ENCODE measurements at places on chromosomes 5 and 9. TPM values are rescaled to one million over a fixed set of nuclear protein-coding genes. Genes with fewer than 3 reads are reported as not detected.

- H3K27ac ChIP-seq = no peak overlapping the region
- H3K4me1 ChIP-seq = peaks cover 3% of the 10 kb centered on the region
- no peaks in the 10 kb centered on the region for H3K27me3 ChIP-seq
Observed at GRCh38 chr9:99046542-99047071, 58.3 kb upstream of the TGFBR1 start.

DNA sequence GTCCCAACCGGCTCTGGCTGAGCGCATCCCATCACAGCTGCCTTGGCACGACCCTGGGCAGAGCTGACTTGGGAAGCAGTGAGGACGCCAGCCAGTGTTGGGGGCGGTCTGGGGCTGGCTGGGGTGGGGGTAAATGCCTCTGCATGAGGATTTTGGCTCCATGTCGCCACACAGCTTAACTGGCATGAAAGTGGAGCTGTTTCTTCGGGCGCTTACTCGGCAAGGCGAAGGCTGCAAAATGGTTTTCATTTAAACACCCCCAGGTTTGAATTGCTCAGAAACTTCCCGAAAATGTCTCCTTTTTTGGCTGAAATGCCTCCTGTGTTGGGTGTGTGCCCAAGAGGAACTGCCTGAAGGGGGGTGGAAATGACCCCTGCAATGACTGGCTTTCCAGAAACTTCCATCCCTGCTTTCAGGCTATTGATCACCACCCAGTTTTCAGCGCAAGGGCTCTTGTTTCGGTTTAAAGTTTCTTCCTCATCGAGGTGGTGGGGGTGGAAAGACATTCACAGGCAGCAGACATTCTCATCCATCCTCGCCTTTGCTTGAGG, 38.3 kb downstream of the PTGES start:
- no peak overlapping the region for H3K4me3 ChIP-seq
- peaks cover 5% of the 10 kb centered on the region for H3K27me3 ChIP-seq
- peaks cover 17% of the 10 kb centered on the region for H3K4me1 ChIP-seq
- no peak for DNase-seq
- H3K36me3 ChIP-seq = no peaks in the 10 kb centered on the region
- no peak overlapping the region for H3K27ac ChIP-seq

- no peak overlapping the region for H3K4me3 ChIP-seq
- H3K4me1 ChIP-seq = no peaks in the 10 kb centered on the region
- H3K36me3 ChIP-seq = no peaks in the 10 kb centered on the region
- H3K27me3 ChIP-seq = no peaks in the 10 kb centered on the region
Observed at GRCh38 chr9:116088396-116088795, 65.2 kb upstream of the PAPPA start.

- H3K36me3 ChIP-seq = peaks cover 6% of the 10 kb centered on the region
- H3K27me3 ChIP-seq = no peaks in the 10 kb centered on the region
- no peak overlapping the region for H3K4me3 ChIP-seq
- no peaks in the 10 kb centered on the region for H3K4me1 ChIP-seq
- no peak for DNase-seq
Observed at GRCh38 chr9:131856105-131856504, 116.2 kb upstream of the RAPGEF1 start.

DNA sequence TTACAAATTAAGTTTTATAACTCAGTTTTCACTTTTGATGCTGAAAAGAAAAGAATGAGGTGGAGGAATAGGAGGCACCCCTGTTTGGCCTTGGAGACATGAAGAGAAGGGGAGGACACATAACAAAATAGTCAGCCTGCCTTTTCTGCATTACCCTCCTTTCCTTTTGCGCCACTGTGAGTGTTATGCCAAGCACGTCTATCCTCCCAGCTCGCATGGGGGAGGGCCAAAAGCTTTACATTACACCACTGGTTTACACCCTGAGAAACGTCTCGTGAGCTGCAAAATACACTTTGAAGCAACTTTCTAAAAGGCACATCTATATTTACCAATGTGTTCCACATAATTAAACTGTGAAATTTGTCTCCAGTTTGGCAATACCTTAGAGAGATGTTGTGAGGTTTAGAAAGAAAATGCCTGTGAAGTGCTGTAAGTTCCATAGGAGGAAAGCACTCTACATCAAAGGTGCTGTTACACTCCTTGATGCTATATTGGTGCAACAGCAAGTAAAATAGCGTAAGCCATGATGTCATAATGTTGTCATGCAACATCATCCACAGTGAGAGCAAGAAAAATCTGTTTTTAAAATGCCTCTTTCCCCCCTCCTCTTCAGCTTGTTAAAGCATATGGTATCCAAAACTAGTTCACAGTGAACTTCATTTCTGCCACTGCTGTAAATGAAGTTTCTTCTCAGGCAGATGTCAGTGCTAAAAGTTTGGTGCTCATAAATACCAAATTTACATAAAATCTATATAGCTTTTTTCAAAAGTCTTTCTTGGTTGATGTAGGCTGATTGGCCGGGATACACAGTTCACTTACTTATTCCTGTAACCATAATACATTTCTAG, 50.3 kb downstream of the CETN3 start:
- H3K4me1 ChIP-seq = no peaks in the 10 kb centered on the region
- no peak for DNase-seq
- no peaks in the 10 kb centered on the region for H3K36me3 ChIP-seq
- no peak overlapping the region for H3K4me3 ChIP-seq

GRCh38 chr5:13987843-13988464, 43.5 kb upstream of the DNAH5 start:
- no peaks in the 10 kb centered on the region for H3K36me3 ChIP-seq
- H3K27ac ChIP-seq = no peak overlapping the region
- H3K4me3 ChIP-seq = no peak overlapping the region
- H3K4me1 ChIP-seq = no peaks in the 10 kb centered on the region
- peak; percentile 61 for DNase-seq

GRCh38 chr5:172490514-172491461, 36.5 kb upstream of the SH3PXD2B start:
- no peak overlapping the region for H3K27ac ChIP-seq
- no peaks in the 10 kb centered on the region for H3K27me3 ChIP-seq
- no peaks in the 10 kb centered on the region for H3K4me1 ChIP-seq
- no peak overlapping the region for H3K4me3 ChIP-seq

GRCh38 chr9:137277329-137278041, at the start of gene TOR4A:
Gene TOR4A, plus strand, starts transcription at chr9:137277726. Its CDS starts 964 bp downstream, at chr9:137278690.
- peaks cover 1% of the 10 kb centered on the region for H3K27me3 ChIP-seq
- H3K27ac ChIP-seq = no peak within 1 kb of the TSS
- peaks cover 4% of the 10 kb centered on the region for H3K36me3 ChIP-seq
- peak; percentile 69 for DNase-seq
- peak within 1 kb of the TSS; percentile 61 for H3K4me3 ChIP-seq
- peaks cover 8% of the 10 kb centered on the region for H3K4me1 ChIP-seq

DNA sequence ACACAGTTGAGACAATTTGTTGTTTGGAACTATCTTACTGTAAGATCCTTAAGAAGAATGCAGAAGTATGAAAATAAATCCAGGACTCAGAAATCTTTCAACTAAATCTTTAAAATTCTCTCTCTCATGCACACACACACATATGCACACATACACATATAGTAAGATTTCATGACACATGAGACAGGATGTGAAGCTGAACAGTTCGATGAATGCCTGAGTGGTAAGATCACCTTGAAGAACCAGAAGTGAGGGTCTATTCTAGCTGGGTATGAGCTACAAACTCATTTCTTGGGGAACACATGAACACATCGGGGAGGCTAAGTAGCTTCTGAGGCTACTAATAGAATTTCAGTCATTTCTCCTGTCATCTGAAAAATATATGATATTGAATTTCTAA, 153.6 kb downstream of the TMC1 start:
- no peak overlapping the region for H3K27ac ChIP-seq
- no peak overlapping the region for H3K4me3 ChIP-seq
- peaks cover 5% of the 10 kb centered on the region for H3K27me3 ChIP-seq
- no peaks in the 10 kb centered on the region for H3K36me3 ChIP-seq

GRCh38 chr5:29758986-29759421, 1434.5 kb upstream of the CDH6 start:
- H3K27me3 ChIP-seq = no peaks in the 10 kb centered on the region
- H3K4me1 ChIP-seq = no peaks in the 10 kb centered on the region
- H3K36me3 ChIP-seq = no peaks in the 10 kb centered on the region
- H3K27ac ChIP-seq = no peak overlapping the region

DNA sequence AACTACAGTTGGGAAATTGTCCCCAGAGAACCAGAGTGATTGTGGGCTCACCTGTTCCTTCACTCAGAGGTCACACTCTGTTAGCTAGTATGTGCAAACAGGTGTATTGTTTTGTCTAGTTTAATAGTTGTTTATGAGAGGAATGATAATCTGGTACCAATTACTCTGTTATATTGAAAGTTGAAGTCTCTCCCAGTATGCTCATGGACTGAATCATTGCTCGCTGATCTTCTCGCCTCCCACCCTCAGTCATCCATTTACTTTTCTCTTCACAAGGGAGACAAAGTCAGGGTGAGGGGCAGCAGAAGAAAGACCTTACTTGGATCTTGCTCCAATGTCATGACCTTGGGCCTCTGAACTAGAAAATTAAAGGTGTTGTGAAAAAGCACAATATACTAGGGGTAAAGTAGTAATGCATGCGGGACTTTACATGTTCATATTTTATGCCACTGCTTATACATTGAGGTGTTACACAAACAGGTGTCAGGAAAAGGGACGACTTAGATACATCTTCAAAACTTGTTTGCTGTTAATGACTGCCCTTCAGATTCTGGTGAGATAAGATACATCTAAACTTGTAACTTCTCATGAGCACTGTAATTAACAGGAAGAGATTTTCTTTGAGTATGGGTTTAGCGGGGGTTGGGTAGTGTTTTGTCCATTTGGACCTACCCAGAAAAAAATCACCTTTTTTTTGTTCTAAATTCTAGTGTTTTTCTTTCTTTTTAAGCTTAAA, 36.9 kb downstream of the LNPEP start:
- H3K4me3 ChIP-seq = peak overlapping the region; percentile 32
- H3K27ac ChIP-seq = peak overlapping the region; percentile 72
- DNase-seq = no peak
- peaks cover 6% of the 10 kb centered on the region for H3K36me3 ChIP-seq
- H3K27me3 ChIP-seq = no peaks in the 10 kb centered on the region
- H3K4me1 ChIP-seq = peaks cover 79% of the 10 kb centered on the region

- no peaks in the 10 kb centered on the region for H3K27me3 ChIP-seq
- DNase-seq = peak; percentile 66
- H3K4me1 ChIP-seq = peaks cover 11% of the 10 kb centered on the region
- no peak overlapping the region for H3K27ac ChIP-seq
- peaks cover 18% of the 10 kb centered on the region for H3K36me3 ChIP-seq
- no peak overlapping the region for H3K4me3 ChIP-seq
Observed at GRCh38 chr5:1268666-1269065, 26.2 kb downstream of the TERT start.

DNA sequence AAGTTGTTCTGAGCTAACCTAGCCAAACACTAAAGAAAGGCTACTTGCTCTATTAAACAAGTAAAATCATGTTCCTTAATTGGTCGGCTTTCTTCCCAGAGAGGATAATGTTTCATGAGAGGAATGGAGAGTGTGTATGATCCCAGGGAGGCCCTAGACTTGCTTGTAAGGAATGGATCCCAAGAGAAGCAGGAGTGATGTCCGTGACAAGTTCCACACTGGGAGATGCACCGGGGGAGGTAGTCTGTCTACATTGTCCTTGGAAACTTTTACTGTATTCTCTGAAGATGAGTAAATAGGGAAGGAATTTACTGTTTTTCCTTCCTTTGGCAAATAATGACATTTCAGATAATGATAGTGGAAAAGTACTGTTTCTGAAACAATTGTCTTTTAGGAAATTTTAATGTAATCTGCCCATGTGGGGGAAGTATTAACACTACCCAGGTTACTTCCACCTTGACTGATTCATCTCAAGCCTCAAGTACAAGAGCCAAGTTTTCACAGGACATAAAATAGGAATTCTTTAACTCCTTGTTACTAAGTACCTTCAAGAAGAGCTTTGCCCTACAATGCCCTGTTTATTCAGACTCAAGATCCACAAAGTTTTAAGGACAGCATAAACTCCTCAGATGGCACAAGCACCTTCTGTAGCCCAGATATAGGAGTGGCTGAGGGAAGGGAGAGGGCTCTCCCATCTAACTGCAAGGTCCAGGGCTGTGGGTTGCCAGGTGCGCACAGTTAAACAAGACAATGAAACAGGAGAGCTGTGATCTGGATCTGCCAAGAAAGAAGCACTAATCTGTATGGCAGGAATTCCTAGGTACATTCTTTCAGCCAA, 152.1 kb downstream of the GNA14 start:
- H3K4me3 ChIP-seq = no peak overlapping the region
- H3K27ac ChIP-seq = no peak overlapping the region
- H3K4me1 ChIP-seq = no peaks in the 10 kb centered on the region
- DNase-seq = no peak
- H3K27me3 ChIP-seq = no peaks in the 10 kb centered on the region

DNA sequence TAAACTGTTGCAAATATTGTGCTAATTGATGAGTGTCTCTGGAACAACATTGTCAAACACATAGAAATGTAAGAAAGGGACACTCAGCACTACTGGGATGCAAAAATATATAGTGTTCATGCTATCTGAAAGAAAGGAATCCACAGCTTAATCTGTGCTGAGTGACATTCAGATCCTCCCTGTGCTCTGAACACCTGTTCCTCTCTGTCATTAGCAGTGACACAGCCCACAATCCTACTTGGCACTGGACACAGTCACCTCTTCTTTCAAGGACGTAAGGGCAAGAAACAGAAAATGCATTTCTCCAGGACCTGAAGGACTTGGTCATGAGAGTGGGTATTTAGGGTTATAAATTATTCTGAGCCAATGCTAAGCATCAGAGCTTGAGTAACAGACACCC, 121.4 kb upstream of the SV2C start:
- H3K4me1 ChIP-seq = no peaks in the 10 kb centered on the region
- no peak overlapping the region for H3K4me3 ChIP-seq
- no peak for DNase-seq
- no peaks in the 10 kb centered on the region for H3K36me3 ChIP-seq
- no peak overlapping the region for H3K27ac ChIP-seq

DNA sequence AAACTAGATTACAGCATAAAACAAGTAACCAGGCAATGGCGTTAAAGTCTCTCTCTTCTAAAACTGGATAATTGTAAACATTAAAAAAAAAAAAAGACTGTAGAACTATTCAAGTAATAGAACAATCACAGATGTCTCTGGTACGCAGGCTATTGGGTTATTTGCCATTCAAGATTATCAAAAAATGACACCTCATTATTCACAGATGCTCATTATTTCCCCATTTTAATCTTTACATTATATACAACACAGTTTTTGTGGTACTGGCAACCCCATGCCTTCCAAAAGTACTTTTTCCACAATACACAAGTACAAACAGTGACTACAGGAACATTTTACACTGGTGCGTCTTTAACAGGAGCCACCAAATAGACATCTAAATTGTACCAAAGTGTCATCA, 109.4 kb downstream of the ZNF608 start:
- H3K27me3 ChIP-seq = peaks cover 31% of the 10 kb centered on the region
- no peak for DNase-seq
- H3K4me3 ChIP-seq = no peak overlapping the region
- H3K4me1 ChIP-seq = no peaks in the 10 kb centered on the region
- H3K27ac ChIP-seq = no peak overlapping the region

DNA sequence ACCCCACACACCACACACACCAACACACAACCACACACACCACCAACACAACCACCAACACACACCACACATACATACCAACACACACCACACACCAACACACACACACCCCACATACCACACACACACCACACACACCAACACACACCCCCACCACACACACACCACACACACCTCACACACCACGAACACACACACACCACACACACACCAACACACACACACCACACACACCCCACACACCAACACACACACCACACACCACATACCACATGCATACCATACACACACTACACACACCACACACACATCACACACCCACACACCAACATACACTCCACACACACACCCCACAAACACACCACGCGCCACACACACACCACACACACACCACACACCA, 171.4 kb downstream of the GOLPH3 start:
- no peak for DNase-seq
- no peak overlapping the region for H3K27ac ChIP-seq
- H3K4me1 ChIP-seq = no peaks in the 10 kb centered on the region
- H3K27me3 ChIP-seq = no peaks in the 10 kb centered on the region

PHYHD1 gene
- 0.44 TPM for total RNA-seq

LCN9 gene
- not detected for total RNA-seq

PTGDS gene
- total RNA-seq = not detected

GABRA6 gene
- total RNA-seq = not detected

IFNA2 gene
- total RNA-seq = not detected
